ENCODE measurements at places on chromosomes 11 and 22. TPM values are rescaled to one million over a fixed set of nuclear protein-coding genes. Genes with fewer than 3 reads are reported as not detected.

The ROBO4 gene
- 0.26 TPM for total RNA-seq

The BLID gene
- total RNA-seq, result 0.41 TPM

DNA sequence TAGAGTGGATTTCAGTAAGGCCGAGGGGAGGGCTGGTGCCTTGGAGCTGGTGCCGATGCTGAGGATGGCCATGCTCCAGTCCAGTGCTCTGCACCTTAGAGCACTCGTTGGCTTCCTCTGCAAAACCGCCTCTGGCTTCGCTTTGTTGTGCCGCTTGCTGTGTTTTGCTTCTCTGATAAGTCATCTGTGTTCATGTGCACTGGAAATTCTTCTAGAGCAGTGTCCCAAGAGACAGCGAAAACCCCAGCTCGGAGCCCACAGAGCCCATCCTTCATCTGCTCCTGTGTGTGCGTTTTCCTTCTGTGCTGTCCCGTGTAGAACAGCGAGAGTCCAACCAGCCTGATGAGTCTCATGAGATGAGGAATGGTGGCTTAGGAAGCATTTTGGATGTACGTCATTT lies 12.1 kb downstream of the FAM118A start:
- no peak overlapping the region for H3K27ac ChIP-seq
- no peak for DNase-seq
- no peak overlapping the region for H3K4me3 ChIP-seq
- no peaks in the 10 kb centered on the region for H3K36me3 ChIP-seq

DNA sequence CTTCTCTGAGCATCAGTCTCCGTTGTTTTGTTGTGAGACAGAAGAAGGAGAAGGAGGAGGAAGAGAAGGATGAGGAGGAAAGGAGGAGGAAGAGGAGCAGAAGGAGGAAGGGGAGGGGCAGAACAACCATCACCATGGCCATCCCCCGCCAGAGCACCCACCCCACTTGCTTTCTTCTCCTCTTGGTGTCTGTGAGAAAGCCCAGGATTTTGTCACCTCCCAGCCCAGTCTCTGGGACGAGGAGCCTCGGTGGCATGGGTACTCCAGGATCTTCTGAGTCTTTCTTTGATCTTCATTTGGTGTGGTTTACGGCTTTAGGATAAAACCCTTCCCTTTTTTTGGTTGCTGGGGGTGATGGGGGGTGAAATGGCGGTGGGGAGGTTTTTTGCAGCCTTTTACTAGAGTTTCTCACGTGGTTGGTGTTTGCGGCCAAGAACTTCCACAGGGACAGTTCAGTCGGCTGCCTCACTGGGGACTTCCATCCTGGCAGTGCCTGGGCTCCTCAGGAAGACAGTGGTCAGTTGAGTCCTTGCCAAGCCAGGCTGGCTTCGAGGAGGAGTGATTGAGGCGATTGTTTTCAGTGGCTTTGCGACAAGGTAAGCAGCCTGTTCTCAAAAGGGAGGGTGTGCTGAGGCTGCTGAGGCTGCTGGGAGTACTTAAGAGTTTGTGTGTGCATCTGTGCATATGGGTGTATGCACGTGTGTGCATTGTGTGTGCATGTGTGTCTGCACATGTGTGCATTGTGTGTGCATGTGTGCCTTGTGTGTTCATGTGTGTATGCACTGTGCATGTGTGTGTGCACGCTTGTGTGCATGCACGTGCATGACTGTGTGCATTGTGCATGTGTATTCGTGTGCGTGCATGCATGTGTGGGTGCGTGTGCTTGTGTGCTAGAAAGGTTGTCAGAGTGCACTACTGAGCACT lies 567.5 kb downstream of the TBC1D22A start:
- DNase-seq, result no peak
- H3K4me3 ChIP-seq, result peak overlapping the region; percentile 30

DNA sequence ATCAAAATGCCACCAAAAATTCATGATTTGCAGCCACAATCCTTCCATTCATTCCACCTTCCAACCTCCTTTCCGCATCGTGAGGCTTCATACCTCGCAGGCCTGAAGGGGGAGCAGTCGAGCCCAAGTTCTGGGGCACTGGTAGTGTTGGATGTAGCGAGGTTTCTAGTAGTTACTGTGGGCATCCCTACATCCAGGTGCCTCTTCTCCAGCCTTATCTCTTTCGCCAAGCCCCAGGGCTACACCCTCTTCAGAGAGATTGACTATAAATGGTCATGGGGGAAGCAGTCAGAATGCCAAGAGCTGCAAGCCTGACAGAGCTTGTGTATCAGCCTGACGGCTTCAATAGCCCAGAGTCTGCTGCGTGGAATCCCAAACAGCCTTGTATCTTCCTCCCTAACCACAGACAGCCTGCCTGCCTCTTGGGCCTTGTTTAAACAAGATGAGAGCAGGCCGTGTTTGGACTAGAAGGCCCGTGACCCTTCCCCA lies 28.9 kb downstream of the CLMP start:
- no peaks in the 10 kb centered on the region for H3K4me1 ChIP-seq
- DNase-seq, result no peak
- no peaks in the 10 kb centered on the region for H3K27me3 ChIP-seq

DNA sequence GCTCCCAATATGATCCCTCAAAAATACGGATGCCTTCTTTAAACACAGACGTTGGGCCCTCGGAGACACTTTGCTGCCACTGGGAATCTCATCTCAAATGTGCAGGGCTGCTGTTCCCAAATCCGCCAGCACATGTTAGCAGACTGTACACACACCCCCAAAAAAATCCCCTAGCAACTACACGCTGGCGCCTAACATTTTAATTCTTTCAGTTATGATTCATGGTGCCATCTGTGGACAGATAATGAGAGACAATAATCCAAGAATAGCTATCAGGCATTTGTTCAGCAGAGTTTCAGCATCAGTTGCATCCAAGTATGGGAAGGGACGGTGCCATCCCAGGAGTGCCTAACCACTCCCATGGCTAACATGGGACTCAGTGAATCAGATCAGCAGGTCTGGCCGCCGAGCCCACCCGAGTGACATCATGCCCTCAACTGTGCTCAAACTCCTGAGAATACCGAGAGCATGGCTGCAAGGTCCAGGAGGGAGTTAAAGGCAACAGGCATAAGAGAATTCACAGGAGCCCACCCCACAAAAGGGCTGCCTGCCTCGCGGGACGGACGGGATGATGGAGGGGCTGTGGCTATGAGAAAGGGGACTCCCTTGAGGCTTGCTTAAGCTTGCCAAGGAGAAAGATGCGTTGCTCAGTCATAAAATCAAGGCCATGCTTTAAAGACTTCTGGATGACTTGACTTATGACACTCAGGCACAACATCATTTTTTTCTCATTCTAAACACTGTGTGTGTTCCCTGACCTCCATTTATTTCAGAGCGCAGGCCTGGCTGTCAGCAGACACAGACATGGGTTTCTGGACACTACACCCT lies 337.0 kb downstream of the SHANK2 start:
- H3K27me3 ChIP-seq, result 0 out of 2 replicates have a peak, but pooled peaks cover 4% of the 10 kb centered on the region
- H3K36me3 ChIP-seq, result no peaks in the 10 kb centered on the region
- no peak overlapping the region for H3K4me3 ChIP-seq
- no peak for DNase-seq
- H3K27ac ChIP-seq, result no peak overlapping the region

GRCh38 chr11:60950933-60951605 lies 907 bp downstream of the SLC15A3 start:
- H3K36me3 ChIP-seq, result no peaks in the 10 kb centered on the region
- H3K27ac ChIP-seq, result no peak overlapping the region
- no peak for DNase-seq
- no peaks in the 10 kb centered on the region for H3K4me1 ChIP-seq
- no peak overlapping the region for H3K4me3 ChIP-seq

GRCh38 chr11:134230339-134230738 lies 5.9 kb downstream of the VPS26B start:
- peaks cover 20% of the 10 kb centered on the region for H3K4me1 ChIP-seq
- DNase-seq, result no peak
- H3K4me3 ChIP-seq, result no peak overlapping the region
- no peaks in the 10 kb centered on the region for H3K27me3 ChIP-seq

GRCh38 chr22:49112176-49112575 lies 715.5 kb downstream of the BRD1 start:
- H3K27ac ChIP-seq, result no peak overlapping the region
- H3K4me1 ChIP-seq, result no peaks in the 10 kb centered on the region
- no peaks in the 10 kb centered on the region for H3K27me3 ChIP-seq
- DNase-seq, result no peak
- H3K36me3 ChIP-seq, result no peaks in the 10 kb centered on the region

DNA sequence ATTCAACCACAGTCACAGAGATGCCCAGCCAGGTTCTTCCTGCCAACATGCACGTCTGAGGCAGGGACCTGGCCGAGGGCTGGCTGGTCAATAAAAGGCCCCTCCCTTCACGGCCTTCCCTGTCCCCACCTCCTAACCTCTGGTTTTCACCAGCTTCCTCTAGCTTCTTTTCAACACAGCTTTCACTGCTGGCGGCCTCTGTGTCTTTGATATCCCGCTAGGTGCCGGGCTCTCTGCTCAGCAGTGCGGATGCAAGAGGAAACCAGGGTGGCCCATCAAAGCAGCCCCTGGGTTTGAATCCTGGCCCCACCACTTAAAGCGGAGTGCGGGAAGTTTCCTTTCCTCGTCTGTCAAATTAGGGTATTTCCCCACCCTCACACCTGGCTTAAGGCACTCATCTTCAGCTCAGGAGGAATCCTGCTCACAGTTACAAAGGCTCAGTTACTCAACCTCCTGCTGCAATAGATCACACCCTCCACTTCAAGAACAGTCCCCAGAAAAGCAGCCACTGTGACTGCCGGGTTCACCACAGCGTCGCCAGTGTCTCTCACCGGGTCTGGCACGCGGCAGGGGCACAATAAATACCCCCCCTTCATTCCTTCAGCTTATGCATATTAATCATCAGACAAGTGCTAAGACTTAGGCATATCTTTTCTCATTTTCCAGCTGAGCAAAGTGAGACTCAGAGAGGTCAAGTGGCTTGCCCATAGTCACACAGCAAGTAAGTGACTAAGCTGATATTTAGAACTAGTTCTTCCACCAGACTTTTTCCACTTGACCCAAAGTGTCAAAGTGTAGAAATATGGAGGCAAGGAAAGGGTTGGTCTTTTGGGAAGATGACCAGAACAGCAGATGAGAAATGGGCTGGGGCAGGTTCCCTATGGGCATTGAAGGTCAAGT lies 45.7 kb downstream of the TXN2 start:
- DNase-seq, result no peak
- H3K27me3 ChIP-seq, result no peaks in the 10 kb centered on the region
- no peaks in the 10 kb centered on the region for H3K36me3 ChIP-seq
- peaks cover 45% of the 10 kb centered on the region for H3K4me1 ChIP-seq
